Urothelium cell line (cell line): ENCODE measurements at places on chromosomes 2 and 18.

DNA sequence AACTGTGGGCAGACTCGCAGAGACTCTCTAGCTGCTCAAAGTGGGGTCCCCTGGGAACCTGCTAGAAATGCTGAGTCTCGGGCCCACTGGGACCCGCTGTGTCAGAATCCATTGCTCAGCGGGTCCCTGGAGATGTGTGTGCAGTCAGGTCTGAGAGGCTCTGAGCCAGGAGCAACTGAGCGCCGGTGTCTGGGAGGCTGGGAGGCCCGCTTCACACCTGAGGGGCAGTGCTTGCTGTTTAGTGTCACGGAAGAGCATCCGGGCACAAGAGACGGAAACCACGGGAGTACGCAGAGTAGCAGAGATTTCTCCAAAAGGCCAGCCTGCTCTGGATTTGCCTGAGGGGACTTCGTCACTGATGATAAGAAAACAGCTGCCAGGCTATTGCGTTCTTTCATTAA lies 70.1 kb downstream of the EDAR start:
- no peak for DNase-seq

DNA sequence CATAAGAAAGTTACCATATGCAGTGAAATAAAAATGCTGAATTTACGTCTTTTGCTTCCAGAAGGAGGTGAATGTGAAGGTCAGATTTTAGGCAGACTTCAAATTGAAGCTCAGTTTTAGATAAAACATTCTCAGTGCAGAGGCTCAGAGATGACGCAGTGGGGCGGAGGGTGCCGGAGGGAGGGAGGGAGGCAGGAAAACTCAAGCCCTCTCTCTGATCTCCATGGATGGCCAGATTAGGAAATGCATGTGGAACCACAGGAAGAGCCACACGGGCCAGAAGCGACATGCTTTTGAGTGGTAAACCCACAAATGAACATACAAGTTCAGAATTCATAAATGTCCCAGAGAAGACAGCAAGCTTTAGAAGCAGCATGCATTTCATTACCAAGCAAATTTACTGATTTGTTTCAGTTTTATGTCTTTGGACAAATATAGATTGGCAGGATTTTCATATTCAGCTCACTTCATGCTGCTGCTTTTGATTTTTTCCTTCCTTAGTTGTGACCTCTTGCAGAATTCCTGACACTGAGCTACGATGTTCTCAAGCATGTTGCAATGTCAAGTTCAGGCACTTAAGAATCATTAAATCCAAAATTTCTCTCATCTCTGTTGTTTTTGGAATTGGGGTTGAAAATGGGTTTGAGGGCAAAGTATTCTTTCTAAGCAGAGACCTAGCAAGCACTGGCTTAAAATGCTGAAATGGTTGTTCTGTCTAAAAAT lies 29.7 kb upstream of the APCDD1 start:
- DNase-seq: no peak

- no peak for DNase-seq
Observed at GRCh38 chr2:98541906-98542305, 66.4 kb downstream of the COA5 start.

GRCh38 chr2:203394519-203395227 lies 66.5 kb downstream of the ABI2 start:
- DNase-seq: no peak

DNA sequence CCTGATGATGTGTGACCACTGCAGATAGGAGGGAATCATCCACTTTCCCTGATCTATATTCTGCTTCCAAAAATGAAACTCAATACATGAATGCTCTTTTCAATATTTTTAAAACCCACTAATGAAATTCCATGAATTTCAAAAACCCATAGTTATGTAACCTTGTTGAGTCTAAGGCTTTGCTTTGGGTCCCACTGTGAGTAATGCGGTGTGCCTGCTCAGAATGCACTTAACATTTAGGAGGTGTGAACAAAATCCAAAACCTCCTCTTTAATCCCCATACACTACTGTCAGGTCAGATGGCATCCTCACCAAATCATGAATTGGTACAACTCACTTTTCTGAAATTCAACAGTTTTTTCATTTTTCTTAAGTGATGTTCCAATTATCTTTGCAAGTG lies 50.4 kb downstream of the CCDC93 start:
- DNase-seq: no peak

DNA sequence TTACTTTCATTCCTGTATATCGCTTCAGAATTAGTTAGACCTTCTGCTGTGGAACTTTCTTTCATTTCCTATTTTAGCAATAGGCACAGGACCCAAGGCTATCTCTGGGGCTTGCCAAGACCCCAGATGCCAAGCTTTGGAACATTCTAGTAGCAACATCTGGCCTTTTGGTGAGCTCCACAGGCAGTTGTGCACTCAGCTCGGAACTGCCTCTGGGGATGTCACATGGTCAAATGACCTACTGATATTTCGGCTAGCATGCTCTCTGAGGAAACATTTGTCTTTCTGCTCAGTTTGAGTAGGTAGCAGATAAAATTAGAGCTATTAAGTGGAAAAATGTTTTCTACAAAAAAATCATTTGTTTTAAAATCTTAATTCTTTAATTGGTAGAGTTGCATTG lies 76.6 kb upstream of the ITGA4 start:
- no peak for DNase-seq

- DNase-seq: no peak
Observed at GRCh38 chr18:27724362-27724761, 452.6 kb downstream of the CDH2 start.

DNA sequence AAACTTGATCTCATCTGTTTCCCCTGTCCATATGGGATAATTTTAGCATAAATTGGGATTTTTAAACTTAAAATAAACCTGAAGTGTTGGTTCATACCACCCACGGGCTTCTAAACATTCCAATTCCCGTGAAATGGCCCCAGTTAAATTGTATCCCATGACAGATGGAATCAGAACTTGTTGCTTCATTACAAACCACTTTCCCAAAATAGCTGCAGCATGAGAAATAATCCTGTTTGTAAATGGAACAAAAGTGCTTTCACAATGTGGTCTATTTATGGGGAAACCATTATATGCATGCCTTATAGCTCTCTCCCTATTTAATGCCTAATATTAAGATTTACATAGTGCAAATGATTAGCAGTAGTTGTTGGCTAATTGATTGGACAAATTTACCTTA lies 15.9 kb downstream of the SCG2 start:
- DNase-seq: no peak

DNA sequence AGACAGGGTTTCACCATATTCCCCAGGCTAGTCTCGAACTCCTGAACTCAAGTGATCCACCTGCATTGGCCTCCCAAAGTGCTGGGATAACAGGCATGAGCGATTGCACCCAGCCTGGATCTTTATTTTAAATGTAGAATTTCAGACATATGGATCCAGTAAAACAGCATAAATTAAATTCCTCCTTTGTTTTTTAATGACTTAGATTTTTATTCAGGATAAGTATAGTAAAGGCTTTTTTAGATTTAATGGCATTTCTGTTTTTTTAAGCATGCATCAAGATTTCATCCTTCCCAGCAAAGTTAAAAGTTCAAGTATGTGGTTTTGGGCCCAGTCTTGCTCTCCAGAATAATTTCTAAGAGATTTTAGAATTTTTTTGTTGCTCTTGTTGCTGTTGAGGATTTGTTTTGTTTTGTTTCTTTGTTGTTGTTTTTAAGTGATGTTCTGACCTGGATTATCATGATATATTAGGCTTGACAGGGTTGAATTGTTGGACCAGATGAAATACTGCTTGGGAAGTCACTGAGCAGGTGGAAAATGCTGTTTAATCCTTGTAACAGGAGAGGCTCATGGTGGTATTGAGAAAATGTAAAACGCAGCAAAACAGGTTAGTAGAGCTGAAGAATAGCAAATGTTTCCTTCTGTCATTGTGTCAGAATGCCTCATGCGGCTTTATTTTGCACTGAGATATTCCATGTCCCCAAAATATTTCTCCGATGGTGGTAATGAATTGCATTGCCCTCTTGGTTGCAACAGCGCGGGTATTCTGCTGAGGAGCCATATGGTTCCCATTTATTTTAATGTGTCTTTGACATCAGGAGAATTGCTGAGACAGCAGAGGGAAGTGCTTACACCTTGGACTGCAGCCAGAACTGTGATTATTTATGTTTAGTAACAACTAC lies 147.9 kb downstream of the GALNT3 start:
- DNase-seq: no peak

DNA sequence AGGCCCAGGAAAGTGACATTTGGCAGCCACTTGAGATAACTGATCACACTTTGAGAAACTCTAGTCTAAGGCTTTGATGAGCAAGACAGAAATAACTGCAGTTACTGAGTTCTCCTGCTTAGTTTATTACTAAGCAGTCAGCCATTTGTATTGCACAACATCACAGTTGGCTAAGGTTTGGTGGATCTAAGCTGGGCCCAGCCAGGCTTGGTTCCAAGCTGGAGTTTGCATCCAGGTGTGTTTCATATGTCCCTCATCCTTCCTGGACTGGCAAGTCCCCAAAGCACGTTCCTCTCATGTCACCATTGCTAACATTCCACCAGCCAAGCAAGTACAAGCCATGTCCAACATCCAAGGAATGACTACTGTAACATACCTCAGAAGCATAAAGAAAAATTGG lies 71.3 kb upstream of the ZNF532 start:
- no peak for DNase-seq

GRCh38 chr2:70084973-70085710 lies 2.1 kb upstream of the PCBP1 start:
- no peak for DNase-seq

DNA sequence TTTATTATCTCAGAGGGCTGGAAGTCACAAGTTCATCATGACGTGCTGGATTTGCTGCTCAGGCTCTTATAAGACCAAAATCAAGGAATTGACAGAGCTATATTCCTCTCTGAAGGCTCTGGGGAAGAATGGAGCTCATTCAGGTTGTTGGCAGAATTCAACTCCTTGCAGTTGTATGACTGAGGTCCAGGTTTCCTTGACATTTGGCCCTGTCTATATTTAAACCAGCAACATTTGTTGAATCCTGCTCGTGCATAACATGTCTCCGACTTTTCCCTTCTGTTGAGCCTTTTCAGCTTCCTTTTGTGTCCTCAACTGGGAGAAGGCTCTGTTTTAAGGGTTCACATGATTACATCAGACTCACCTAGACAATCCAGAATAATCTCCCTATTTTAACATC lies 203.4 kb downstream of the PDE11A start:
- no peak for DNase-seq

DNA sequence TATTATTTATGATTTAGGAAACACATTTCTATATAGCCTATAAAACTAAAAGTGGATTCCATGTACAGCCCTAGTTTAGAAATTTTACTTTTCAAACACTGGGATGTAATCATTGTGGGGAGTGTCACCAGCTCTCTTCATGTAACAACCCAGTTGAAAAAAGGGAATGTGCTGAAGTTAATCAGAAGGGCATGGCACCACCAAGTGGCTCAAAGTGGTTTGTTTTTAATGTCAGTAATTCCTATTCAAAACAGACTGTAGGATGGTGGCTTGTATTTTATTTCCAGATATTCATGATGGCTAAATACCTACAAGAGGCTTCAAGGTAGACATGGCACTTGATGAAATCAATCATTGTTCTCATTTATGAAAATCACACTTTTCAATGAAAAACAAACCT lies 58.1 kb upstream of the TMEM182 start:
- peak; percentile 48 for DNase-seq

- DNase-seq: no peak
Observed at GRCh38 chr18:39506581-39507330, 1941.2 kb upstream of the CELF4 start.
